ENCODE measurements at places on chromosomes 1 and 21.

DNA sequence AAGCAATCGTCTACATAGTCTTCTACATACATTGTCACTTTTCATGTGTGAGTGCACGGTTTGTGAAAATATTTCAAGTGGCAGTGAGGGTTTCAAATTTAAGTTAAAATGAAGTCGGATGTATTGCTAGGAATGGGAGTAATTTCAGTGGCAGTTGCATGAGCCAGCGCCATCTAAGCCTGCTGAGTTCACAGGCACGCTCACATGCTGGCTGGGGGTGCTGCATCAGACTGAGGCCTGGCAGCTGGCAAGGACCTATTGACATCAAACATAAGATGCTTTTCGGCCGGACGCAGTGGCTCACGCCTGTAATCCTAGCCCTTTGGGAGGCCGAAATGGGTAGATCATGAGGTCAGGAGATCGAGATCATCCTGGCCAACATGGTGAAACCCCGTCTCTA lies 80.7 kb downstream of the UBE4B start:
- DNase-seq = no peak

GRCh38 chr1:31348449-31348848 lies 24.4 kb downstream of the FABP3 start:
- no peak for DNase-seq

GRCh38 chr1:179141592-179142251 lies 59.9 kb downstream of the TOR3A start:
- peak; percentile 57 for DNase-seq

DNA sequence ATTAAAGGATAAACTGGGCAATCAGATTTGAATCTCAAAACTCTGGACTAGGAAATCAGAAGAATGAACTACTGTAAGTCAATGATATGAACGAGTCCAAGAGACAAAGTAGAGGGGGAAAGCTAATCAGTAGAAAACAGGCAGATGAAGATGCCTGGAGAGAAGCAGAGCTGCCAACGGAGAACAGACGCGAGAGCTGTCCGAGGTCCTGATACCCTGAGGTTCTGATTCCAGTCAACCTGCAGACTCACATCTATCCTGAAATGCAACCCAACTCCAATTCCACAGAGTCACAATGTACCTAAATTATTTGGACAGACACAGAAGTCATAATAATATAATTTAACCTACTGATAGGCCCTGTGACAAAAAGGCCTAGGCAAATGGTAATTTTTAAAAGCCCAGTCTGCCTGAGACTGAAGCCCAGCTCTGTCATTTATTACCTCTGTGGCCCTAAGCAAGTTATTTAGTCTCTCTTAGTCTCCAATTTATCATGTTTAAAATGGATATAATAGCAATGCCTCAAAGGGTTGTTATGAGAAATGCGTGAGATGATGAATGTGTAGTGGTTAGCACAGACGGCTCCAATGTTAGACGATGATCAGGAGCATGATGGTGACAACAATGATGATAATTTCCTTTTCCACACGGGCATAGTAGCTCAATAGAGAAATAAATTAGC lies 33.4 kb downstream of the RGS7 start:
- peak; percentile 20 for DNase-seq

- no peak for DNase-seq
These were observed at the start of gene GJA8 for GRCh38 chr1:147902253-147902845. GJA8 (plus strand) TSS chr1:147902795; CDS start chr1:147907956, 5,161 bp downstream.

- DNase-seq = no peak
These were observed 307.9 kb downstream of the SMYD3 start for GRCh38 chr1:246199086-246199645.

GRCh38 chr1:97186381-97186780 lies 464.8 kb downstream of the PTBP2 start:
- DNase-seq = peak; percentile 2

DNA sequence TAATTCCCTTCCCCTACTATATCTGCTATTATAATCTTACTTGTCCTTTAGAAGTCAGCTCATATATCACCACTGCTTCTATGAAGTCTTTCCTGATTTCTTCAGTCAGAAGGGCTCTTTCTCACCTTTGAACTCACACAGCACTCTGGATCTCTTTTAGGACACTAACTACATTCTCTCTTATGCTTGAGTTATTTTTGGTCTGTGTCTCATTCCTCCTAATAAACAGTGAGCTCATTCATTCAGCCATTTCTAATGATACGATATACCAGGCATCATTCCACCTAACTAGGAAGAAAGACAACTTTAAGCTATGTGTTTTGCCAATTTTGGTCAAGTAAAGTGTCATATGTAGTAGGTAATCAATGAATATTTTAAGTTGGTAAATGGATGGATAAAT lies 1.2 kb upstream of the STYXL2 start:
- no peak for DNase-seq

DNA sequence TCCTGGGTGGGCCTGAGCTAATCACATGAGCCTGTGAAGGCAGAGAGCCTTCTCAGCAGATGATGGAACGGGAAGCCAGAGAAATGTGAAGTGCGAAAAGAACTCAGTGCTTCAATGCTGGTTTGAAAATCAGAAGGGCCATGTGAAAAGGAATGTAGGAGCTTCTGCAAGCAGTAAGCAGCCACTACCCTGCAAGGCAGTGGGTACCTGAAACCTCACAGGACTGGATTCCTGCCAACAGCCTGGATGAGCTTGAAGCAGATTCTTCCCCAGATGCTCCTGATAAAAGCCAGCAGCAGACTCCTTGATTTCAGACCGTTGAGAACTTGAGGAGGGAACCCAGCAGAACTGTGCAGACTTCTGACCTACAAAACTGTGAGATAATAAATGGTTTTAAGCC lies 158.6 kb downstream of the SYT2 start:
- DNase-seq = no peak

- DNase-seq = no peak
These were observed 16.4 kb upstream of the C1orf159 start for GRCh38 chr1:1132042-1132950.

DNA sequence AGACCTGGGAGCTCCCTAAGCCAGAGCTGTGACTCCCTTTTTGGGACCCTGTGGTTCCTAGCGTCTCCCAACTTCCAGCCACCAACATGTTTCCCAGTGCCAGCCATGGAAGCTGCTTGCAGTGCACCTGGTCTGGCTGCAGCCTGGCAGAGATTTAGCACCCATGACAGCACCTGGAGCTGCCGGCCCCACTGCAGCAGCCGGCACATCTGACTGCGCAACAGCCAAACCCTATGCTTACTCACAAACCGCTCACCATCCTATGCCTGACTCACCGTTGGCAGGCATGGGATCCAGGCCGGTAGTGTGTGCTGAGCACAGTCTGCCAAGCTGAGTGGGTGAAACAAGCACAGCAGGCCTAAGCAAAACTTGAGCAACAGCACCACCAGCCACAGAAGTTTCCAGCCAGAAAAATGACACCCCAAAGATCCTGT lies 435.9 kb upstream of the PRMT6 start:
- no peak for DNase-seq

- no peak for DNase-seq
These were observed 98.6 kb downstream of the TBX19 start for GRCh38 chr1:168379104-168379860.

Data from stimulated activated CD4-positive, alpha-beta T cell treated with anti-CD3 and anti-CD28 coated beads, Interleukin-15, amount 100 ng/mL, for 24 hours (primary cell).